Activated T-helper 1 cell treated with anti-CD3 and anti-CD28 coated beads, Interleukin-12 subunit alpha, Interleukin-12 subunit beta, Interleukin-2, Interleukin-4 antibody, amounts not matched to agents 30 ng/mL and 10 ng/mL and 1 ng/mL, durations not matched to agents 14 hours and 24 hours and 36 hours (primary cell): ENCODE measurements at places on chromosomes 2 and 18.

DNA sequence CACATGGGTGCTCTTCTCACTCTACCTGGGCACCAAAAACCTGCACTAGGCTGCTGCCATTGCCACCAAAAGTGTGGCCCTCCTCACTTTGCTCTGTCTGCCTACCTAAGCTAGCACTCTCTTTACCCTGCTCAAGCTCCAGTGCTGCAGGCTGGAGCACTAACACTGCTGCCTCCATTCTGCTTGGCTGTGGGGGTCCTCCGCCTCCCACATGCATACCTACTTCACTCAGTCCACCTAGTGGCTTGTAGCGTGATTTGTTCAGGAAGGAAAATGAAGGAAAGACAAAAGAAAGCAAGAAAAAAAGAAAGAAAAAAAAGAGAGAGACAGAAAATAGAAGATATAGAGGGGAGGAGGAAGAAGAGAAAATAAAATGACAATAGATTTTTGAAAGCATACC is 1339.4 kb upstream of the CHAC2 start:
- no peak overlapping the region for H3K4me3 ChIP-seq
- no peak for DNase-seq
- no peak overlapping the region for H3K27ac ChIP-seq
- no peaks in the 10 kb centered on the region for H3K36me3 ChIP-seq

- H3K27ac ChIP-seq, result no peak overlapping the region
- H3K27me3 ChIP-seq, result peaks cover 6% of the 10 kb centered on the region
- no peak for DNase-seq
- no peaks in the 10 kb centered on the region for H3K4me1 ChIP-seq
Measured at GRCh38 chr2:234231460-234231859, 181.0 kb downstream of the SPP2 start.

DNA sequence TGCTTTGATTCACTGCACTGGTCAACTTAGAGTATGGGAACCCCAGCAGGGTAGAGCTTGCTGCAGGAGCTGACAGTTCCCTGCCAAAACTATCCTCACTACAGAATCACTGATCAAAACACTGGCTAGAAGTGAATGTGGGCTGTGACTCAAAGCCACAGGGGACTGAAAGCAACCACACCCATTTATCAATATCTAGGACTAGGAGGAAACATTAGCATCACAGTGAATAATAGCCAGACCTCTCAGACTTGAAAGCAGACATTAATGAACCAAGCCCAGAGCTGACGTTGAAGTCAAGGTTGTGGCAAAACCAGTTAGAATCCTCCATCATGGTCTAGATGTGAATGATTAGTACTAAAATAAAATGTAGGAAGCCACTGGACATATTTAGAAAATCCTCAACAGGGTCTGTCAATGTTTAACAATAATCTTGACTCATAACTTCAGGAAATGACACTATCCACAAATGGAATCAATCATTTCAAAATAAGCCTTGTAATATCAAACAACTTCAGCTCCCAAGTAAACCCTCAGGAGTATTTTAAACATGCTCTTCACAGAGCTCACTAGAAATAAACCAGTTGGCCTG is 131.4 kb downstream of the CDH20 start:
- H3K36me3 ChIP-seq, result no peaks in the 10 kb centered on the region
- H3K27me3 ChIP-seq, result no peaks in the 10 kb centered on the region
- H3K4me3 ChIP-seq, result no peak overlapping the region

- H3K4me1 ChIP-seq, result no peaks in the 10 kb centered on the region
- no peaks in the 10 kb centered on the region for H3K36me3 ChIP-seq
- H3K4me3 ChIP-seq, result no peak overlapping the region
- no peak overlapping the region for H3K27ac ChIP-seq
- DNase-seq, result no peak
- no peaks in the 10 kb centered on the region for H3K27me3 ChIP-seq
Measured at GRCh38 chr18:43620936-43621335, 343.6 kb upstream of the SYT4 start.

DNA sequence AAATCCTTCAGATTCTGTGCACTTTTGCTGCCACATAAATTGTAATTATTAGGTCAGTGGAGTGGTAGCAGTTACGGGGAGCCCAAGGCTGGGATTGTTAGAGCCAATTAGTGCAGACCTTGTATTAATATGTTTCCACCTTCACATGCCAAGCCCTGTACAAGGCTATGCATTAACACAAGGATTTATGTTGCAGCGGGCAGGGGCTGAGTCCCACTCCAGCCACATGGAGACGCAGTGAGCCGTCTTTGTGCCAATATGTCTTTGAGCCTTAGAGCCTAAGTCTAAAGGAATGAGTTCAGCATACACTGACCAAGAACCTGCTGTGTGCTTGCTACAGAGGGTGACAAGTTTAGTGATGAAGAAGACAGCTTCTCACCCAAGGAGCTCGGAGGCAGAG is 238.2 kb downstream of the TSN start:
- no peaks in the 10 kb centered on the region for H3K36me3 ChIP-seq
- no peaks in the 10 kb centered on the region for H3K4me1 ChIP-seq
- no peak overlapping the region for H3K27ac ChIP-seq
- DNase-seq, result no peak

DNA sequence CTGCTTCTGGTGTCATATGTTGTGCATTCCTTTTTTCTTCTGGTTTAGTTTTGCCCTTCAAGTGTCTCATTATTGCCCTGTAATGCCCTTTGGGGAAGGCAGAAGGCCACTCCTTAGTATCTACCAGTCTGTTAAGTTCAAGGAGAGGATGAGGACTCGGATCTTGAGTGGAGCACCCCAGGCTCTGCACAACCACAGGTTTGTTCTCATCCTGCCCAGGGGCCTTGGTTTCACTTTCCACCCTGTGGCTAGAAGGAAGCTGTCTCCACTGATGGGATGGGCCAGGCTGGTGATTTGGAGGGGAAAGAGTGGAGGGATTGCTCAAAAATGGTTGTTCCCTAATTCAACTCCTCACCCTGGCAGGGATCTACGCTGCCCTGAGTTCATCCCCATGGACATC is 30.2 kb upstream of the RAB11FIP5 start:
- H3K4me3 ChIP-seq, result no peak overlapping the region
- H3K27me3 ChIP-seq, result peaks cover 3% of the 10 kb centered on the region
- H3K36me3 ChIP-seq, result no peaks in the 10 kb centered on the region
- DNase-seq, result no peak
- H3K27ac ChIP-seq, result no peak overlapping the region

DNA sequence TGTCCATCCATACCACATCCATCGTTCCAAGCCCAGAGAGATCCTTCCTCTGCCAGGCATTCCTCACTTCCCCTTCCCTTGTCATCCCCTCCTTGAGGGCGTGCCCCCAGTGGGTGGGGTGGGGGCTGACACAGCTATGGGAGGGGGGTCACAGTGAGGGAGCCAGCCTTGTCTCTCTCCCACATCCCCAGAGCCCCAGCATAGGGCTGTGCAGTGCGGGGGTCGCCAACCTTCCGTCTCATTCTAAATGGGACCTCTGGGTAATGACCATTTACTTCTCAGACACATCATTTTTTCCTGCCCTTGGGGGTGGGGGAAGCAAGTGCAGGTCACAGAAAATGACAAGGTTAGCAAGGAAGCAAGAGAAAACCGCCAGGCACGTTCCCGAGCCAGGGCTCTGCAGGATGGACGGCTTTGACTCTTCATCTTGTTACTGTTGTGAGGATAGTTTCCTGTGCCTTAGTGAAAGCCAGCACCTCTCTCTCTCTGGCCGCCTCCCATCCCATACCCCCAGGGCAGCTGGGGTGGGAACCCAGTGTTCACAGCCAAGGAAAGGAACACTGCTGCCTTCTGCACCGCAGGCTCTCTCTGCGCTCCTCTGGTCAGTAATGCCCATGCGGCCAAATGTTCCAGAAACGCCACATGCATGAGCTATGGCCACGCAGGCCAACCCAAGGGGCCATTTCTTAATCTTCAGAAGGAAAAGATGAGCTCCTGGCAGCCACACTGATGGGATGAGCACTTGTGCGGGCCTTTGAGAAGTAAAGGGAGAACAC is 22.7 kb upstream of the OTOS start:
- DNase-seq, result no peak
- no peaks in the 10 kb centered on the region for H3K4me1 ChIP-seq
- no peak overlapping the region for H3K27ac ChIP-seq
- no peak overlapping the region for H3K4me3 ChIP-seq
- no peaks in the 10 kb centered on the region for H3K27me3 ChIP-seq

DNA sequence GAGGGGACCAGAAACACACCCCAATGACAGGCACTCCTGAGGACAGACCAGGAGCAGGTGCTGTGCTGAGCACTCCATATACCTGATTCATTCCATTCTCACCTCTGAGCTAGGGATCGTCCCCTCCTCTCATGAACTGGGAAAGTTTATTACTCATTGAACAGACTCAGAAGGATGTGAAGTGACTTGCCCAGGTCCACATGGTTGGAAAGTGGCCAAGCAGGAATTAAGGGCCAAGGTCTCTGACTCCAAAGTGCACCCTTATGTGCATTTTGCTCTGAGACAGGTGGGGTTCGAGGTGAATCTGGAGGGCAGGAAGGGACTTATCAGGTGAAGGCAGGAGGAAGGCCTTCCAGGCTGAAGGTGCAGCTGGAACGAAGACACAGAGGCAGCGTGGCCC is 25.1 kb upstream of the PLB1 start:
- H3K4me3 ChIP-seq, result no peak overlapping the region
- peaks cover 9% of the 10 kb centered on the region for H3K27me3 ChIP-seq
- H3K36me3 ChIP-seq, result peaks cover 2% of the 10 kb centered on the region
- no peak for DNase-seq

- peaks cover 2% of the 10 kb centered on the region for H3K27me3 ChIP-seq
- H3K36me3 ChIP-seq, result no peaks in the 10 kb centered on the region
- DNase-seq, result no peak
- no peak overlapping the region for H3K27ac ChIP-seq
- H3K4me3 ChIP-seq, result no peak overlapping the region
Measured at GRCh38 chr2:18966131-18966530, 376.8 kb upstream of the NT5C1B start.

GRCh38 chr2:173835726-173836125 is 129.4 kb downstream of the SP3 start:
- H3K4me1 ChIP-seq, result no peaks in the 10 kb centered on the region
- H3K4me3 ChIP-seq, result no peak overlapping the region
- no peak overlapping the region for H3K27ac ChIP-seq

GRCh38 chr2:36820942-36821605 is 124.6 kb downstream of the VIT start:
- H3K4me1 ChIP-seq, result no peaks in the 10 kb centered on the region
- no peak for DNase-seq
- H3K4me3 ChIP-seq, result no peak overlapping the region
- H3K27ac ChIP-seq, result no peak overlapping the region
- no peaks in the 10 kb centered on the region for H3K36me3 ChIP-seq
- peaks cover 2% of the 10 kb centered on the region for H3K27me3 ChIP-seq

GRCh38 chr2:3097804-3098203 is 279.8 kb downstream of the EIPR1 start:
- no peak for DNase-seq
- no peak overlapping the region for H3K4me3 ChIP-seq
- no peaks in the 10 kb centered on the region for H3K4me1 ChIP-seq
- H3K27me3 ChIP-seq, result peaks cover 22% of the 10 kb centered on the region

DNA sequence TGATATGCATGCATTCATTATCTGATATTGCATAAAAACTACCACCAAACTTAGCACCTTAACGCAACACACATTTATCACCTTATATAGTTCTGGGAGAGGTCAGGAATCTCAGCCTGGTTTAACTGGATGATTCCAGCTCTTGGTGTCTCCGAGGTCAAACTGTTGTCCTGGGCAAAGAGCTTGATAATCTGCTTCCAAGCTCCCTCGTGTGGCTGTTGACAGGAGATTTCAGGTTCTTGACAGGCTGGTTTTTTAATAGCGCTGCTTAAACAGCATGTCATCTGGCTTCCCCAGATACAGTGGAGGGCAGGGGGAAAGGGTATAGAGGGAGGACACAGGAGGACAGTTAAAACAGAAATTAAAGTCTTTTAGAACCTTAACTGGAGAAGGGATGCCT is 785.0 kb downstream of the CNTNAP5 start:
- no peaks in the 10 kb centered on the region for H3K36me3 ChIP-seq
- DNase-seq, result no peak
- H3K4me3 ChIP-seq, result no peak overlapping the region

GRCh38 chr2:144942516-144943256 is 422.8 kb upstream of the ZEB2 start:
- H3K4me3 ChIP-seq, result no peak overlapping the region
- no peak overlapping the region for H3K27ac ChIP-seq
- H3K4me1 ChIP-seq, result no peaks in the 10 kb centered on the region
- no peaks in the 10 kb centered on the region for H3K36me3 ChIP-seq
